Sciatic nerve (tissue), 2 donors: ENCODE measurements at places on chromosomes 6 and 20.

DNA sequence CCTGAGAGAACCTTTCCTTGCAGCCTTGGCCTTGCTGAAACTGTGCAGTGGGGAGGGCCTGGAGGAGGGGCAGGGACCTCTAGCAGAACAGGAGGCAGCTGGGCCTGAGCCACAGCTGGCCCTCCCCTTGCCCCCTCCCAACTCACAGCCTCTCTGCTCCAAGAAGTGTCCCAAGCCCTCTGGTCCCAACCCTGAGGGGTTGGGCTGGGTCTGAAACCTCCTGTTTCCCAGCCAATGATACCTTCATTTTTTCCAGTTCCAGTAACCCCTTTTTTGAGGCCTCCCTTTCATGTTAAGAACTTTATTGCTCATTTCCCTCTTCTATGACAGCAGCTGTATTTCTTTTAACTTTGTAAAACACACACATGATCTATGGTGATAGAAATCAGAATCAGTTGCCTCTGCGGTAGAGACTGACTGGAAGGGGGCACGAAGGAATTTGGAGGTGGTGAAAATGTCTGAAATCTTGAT lies 17.9 kb upstream of the ARMC12 start:
- peak; percentile 41 for DNase-seq

- peak; percentile 28 for DNase-seq
These were observed 235.5 kb downstream of the SYNDIG1 start for GRCh38 chr20:24704899-24705298.

- DNase-seq: no peak
These were observed 240.1 kb upstream of the TBX18 start for GRCh38 chr6:85004361-85004995.

- no peak for DNase-seq
These were observed 6.5 kb downstream of the PEDS1 start for GRCh38 chr20:50146732-50147662.

DNA sequence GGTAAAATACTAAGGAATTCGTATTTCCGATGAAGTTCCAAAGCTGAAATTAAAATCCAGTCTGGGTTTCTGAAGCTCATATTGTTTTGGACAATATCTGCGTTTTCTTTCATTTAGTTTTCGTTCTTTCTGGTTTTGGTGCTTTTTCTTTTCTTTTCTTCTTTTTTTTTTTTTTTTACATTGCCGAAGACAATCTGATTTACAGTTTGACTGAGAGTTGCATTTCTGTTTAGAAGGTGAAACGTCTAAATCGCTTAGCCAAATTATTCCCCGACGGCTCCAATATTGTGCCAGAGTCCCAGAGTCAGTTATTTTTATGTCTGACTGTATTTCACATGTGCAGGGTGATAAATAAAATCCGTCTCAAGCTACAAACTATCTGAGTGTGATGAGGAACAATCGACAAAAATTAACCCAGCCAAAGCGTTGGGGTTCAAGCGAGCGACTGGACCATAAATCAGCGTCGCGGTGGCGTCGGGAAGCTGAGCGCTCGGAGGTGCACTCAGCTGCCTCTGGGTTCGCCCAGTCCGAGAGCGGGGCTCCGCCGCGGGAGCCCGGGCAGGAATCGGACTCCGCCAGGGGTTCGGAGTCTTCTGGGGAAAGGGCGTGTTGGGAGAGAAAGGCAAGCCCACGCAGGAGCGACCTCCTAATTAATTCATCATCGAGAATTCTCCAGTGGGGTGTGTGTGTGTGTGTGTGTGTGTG lies 8.2 kb upstream of the TBX18 start:
- no peak for DNase-seq

DNA sequence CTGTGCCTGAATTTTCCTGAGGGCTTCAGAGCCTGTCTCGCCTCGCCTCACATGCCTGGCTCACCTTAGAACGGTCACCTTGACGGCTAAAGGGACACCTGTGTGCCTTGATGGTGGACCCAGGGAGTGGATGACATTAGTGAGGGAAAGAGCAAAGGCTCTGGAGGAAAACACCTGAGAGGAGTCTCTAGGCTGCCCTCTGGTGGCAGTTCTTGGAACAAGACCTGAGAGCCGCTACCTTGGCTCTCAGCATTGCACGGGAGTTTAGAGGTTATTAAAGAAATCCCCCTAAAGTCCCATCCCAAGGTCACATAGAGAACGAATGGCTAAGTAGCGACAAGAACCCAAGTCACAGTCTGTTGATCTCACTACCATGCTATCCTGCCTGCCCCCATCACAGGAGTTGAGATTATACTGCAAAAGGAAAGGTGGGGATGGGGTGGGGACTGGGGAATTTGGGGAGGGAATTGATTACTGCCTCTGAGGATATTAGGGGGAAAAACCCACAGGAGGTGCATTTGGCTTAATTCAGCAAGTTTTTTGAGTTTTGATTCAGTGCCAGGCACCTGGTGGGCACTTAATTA lies 7.9 kb upstream of the CDSN start:
- DNase-seq: peak; percentile 77

DNA sequence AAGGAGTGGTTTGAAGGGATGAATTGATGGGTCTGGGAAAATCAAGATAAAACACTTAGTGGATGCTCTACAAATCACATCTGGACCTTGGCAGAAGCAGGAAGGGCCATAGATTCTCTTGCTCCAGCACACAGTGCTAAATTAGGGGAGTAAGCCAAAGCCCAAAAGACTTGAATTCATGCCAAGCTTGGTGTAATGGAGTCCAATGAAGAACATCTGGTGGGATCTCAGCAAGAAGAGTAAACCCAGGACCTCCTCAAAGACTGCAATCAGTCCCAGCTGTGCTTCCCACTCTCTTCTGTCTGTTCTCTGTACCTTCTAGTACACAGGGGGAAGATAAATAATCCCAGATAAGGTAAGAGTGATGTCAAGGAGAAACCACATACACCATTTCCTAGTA lies 683.4 kb downstream of the RNF144B start:
- no peak for DNase-seq

DNA sequence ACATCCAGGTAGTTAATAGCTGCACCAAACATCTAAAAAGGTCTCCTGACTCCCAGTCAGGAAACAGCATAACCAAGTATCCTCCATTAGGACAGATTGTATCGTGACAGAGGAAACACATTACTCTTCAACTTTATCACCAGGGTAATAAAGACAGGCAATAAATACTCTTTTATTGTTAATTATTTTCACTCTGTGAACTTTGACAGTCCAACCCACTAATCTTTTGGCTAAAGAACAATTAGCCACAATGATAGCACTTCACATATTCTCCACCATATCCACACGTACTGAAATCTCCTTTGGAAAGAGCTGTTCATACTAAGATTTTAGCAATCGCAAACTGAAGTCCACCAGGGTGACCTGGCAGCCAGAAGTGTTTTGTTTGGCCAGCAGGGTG lies 46.4 kb downstream of the ARHGAP18 start:
- no peak for DNase-seq

DNA sequence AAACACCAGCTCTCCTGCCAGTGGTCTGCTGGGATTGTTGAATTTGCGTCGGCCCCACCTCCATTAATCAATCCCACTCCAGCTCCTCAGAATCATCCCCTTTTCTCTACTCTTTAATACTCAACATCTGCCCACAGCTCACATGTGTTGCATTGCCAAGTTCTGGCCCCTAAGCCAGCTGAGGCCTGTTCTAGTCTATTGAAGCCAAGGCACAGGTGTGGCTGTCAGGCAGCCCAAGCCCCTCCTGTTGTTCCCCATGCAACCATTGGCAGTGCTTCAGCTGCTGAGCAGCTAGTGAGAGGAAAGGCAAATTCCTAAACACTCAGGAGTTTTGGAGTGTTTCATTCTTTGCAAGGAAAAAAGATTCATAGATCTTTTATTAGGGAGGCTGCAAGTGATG lies 128.0 kb upstream of the NT5E start:
- DNase-seq: no peak

GRCh38 chr6:157758516-157759023 lies 64.5 kb upstream of the SNX9 start:
- no peak for DNase-seq

DNA sequence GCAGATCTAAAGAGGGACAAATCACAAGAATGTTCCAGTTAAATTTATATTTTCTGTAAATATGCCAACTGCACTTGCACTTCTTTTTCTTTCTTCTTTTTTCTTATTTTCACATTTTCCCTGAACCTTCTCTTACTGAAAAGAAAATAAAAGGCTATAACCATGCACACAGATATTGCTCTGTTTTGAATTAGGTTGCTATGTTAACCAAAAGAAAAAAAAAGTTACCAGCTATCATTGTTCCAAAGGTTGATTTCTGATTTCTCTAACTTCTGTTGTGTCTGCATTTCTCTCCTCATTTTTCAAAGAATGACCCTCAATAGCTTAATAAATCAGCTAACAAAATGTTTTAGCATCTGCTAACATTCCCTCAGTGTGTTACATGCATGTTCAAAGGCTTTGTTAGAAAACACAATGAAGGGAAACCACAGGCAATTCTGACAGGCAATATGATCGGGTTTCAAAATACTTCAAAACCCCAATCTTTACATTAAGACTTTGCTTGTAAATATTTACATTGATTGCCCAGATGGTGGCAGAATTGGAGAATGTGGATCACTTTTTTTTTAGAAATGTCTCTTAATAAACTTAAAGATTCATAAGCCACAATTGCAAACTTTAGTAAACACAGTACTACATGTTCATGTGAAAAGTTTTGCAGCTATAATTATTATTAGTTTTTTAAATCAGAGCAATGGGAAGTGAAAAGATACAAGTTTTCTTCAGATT lies 928.3 kb upstream of the FLRT3 start:
- no peak for DNase-seq

DNA sequence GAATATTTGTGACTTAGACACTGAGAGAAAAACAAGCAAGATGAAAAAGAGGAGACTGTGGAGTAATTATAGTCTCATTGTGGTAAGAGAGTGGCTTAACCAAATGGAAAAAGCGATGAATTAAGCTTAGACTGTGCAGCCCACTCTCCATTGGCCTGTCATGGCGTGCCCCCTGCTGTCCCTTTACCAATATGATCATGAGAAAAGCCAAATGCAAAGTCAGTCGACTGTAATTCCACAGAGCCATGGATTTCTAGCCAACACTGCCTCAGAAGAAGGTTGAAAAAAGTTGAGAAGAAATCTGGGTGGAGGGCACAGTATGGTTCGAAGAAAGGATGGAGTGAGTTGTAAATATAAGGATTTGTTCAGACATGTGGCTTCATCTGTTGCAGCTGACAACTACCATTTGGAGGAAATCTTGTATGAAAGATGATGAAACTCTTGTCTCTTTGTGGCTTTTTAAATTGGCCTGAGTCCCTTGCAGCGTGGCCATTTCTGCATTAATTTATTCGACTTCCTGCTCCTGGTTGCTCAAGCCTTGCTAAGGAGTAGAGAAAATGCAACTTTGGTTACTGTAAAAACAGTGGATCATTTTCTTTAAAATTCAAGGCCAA lies 251.4 kb downstream of the DOK5 start:
- no peak for DNase-seq

GRCh38 chr6:30544666-30545272 lies 11.5 kb downstream of the GNL1 start:
- no peak for DNase-seq

GRCh38 chr6:53440336-53440945 lies 91.7 kb upstream of the ELOVL5 start:
- DNase-seq: no peak

GRCh38 chr6:154268486-154268885 lies 88.1 kb downstream of the IPCEF1 start:
- DNase-seq: no peak

- no peak for DNase-seq
These were observed 21.1 kb downstream of the PNPLA1 start for GRCh38 chr6:36290668-36291620.

DNA sequence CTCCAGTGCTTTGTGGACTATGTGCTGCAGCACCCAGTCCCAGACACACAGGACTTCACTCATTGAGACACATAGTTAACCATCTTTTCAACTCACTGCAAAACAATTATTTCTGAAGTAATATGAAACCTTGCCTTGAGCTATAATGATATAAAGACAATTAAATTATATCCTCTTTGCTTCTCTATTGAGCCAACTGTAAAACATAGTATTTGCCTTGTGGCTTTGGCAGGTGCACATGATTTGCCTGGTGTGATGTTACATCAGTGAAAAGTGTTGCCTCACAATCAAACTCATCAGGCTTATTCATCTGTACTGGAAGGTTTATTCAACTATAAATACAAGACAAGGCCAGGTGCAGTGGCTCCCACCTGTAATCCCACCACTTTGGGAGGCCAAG lies 80.6 kb downstream of the NCOA7 start:
- DNase-seq: no peak

- DNase-seq: no peak
These were observed 20.5 kb downstream of the TTLL2 start for GRCh38 chr6:167345348-167345747.

DNA sequence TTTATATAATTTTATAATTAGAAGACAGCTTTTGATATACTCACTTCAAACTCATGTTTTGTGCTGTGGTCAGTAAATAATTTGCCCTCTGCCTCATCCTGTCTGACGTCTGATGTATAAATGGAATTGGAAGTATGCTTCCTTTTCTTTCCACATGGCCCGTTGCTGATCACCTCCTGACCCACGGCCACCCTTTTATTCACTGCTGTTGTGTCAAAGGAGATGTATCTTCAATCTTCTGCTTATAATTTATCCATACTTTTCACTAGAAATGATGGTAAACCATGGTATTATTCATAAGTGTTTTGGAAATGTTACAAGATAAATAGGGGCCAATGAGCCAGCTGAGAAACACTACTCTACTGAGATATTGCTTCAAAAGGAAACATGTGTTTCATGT lies 841.8 kb downstream of the PHF3 start:
- DNase-seq: no peak

- DNase-seq: no peak
These were observed 4.2 kb downstream of the VEGFA start for GRCh38 chr6:43773980-43774775.

DNA sequence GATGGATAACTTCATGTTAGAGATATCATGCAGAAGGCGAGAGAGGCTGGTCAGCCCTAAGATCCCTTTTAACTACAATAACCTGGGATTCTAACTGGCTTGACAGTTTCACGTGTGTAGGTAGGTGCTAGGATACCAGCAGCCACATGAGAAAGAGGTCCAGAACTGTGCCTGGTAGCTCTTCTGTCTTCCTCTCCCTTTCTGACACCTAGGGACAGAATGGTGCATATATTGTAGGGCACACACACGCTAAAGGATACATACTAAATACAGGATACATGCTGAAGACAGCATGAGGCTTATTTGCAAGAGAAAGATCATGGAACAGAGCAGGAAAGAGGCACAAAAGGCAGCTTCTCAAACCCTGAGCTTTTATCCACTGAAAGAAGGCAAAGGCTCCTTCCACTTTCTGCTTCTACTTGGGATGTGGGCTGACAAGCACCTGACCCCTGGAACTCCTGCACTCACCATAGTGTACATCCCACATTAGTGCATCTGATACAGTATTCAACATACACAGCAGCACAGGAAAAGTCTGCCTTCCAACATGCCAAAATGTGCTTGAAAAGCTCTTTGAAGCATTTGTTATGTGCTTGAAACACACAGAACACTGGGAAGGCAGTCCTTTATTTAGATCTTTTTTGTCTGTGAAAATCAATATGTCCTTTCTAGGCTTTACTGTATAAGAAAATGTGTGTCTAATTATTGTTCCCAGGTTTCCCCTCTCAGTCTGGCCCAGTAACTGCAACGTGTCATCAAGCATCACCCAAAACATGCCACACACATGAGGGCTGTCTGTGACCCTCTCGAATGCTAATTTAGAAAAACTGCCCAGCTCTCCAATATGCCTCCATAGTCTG lies 3.2 kb downstream of the SLC22A23 start:
- DNase-seq: no peak

GRCh38 chr6:57193177-57193576 lies 21.1 kb downstream of the BAG2 start:
- no peak for DNase-seq
